ENCODE measurements at places on chromosomes 6 and 20.

DNA sequence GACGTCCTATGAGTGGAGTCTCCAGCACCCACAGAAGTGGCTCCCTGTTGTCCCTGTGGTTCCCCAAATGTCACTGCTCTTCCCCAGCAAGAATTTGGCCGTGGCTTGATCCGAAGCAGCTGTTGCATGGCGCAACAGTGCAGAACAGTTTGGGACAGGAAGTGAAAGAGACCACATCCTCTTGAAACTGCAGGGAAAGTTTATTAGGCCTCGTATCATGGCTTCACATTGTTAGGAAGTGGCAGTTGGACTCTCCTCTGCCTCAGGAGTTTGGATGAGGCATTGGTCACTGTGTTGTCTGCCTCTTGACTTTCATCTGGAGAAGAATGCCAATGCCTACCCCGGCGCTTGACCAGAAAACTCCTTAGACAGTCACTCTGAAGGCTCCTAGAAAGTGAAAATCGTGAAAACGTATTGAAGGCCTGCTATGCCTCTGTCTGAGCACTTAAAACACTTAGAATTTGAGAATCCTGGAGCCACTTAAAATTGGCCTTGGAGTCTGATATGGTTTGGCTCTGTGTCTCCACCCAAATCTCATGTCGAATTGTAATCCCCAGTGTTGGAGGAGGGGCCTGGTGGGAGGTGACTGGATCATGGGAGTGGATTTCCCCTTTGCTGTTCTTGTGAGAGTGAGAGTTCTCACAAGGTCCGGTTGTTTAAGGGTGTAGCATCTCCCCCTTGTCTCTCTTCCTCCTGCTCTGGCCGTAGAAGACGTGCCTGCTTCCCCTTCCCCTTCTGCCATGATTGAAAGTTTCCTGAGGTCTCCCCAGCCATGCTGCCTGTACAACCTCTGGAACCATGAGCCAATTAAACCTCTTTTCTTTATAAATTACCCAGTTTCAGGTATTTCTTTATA, 334.9 kb upstream of the JARID2 start:
- DNase-seq: no peak

- no peak for DNase-seq
Observed at GRCh38 chr6:45175272-45175671, 152.9 kb upstream of the RUNX2 start.

- DNase-seq: no peak
Observed at GRCh38 chr6:36908747-36909146, 23.0 kb downstream of the C6orf89 start.

DNA sequence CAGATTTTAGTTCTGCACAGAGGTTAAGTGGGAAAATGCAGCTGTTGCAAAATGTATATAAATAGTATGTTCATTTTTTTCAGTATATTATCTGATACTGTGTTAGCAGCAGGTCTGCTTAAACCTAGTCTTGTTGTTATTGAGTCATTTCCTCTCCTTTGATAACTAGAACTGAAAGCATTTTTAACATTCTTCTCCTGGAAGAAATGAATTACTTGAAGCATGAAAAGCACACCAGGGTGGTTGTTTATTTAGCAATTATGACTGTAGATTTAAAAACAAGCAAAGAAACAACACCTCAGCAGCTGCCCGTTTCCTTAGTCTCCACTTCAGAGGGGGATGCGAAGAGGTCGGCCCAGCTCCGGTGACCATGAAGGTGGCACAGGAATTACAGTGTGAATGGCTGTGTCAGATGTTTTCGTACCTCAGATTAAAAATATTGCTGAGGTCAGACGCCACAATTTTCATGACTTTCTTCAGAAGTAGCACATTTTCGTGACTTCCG, 53.5 kb downstream of the GOPC start:
- no peak for DNase-seq

DNA sequence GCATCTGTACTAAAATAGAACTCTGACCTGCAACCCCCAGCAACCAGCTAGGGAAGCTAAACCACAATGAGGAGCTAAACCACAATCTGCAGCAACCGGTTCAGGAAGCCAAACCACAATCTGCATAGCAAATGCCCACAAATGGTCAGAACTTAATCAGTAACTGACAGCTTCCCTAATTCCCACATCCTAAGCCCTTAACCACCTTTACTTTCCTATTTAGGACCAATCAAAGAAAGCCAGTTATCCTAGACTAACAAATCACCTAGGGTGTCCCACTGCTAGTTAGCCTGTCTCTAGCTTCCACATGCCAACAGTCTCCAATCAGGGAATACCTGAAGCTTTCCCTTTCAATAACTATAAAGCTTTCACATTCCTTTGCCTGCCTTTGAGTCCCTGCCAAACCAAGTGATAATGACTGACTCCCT, 424.6 kb upstream of the PTCHD4 start:
- DNase-seq: no peak

- no peak for DNase-seq
Observed at GRCh38 chr6:100554228-100554627, 89.5 kb upstream of the SIM1 start.

GRCh38 chr6:16157492-16157891, 28.6 kb downstream of the MYLIP start:
- DNase-seq: no peak

GRCh38 chr6:97049253-97050011, 124.9 kb downstream of the KLHL32 start:
- no peak for DNase-seq

DNA sequence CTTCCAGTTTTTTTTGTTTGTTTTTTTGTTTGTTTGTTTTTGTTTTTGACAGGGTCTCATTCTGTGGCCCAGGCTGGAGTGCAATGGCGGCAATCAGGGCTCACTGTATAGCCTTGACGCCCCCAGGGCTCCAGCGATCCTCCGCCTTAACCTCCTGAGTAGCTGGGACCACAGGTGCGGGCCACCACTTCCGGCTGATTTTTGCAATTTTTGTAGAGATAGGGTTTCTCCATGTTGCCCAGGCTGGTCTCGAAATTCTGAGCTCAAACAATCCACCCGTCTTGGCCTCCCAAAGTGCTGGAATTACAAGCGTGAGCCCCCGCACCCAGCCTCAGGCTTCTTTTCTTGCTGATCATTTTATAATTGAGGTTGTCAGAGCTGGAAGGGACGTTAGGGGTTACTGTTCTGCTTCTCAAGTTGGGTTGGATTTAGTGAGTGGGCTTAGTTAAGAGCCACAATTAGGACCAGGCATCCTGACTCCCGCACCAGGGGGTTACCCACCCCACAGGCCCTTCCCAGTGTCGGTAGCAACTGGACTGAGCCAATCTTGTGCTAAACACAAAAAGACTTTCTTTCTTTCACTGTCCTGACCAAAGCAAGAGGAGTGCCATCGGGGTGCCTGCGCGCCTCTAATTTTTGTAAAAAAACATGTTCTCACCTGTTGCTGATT, 13.1 kb upstream of the ZSCAN9 start:
- no peak for DNase-seq

DNA sequence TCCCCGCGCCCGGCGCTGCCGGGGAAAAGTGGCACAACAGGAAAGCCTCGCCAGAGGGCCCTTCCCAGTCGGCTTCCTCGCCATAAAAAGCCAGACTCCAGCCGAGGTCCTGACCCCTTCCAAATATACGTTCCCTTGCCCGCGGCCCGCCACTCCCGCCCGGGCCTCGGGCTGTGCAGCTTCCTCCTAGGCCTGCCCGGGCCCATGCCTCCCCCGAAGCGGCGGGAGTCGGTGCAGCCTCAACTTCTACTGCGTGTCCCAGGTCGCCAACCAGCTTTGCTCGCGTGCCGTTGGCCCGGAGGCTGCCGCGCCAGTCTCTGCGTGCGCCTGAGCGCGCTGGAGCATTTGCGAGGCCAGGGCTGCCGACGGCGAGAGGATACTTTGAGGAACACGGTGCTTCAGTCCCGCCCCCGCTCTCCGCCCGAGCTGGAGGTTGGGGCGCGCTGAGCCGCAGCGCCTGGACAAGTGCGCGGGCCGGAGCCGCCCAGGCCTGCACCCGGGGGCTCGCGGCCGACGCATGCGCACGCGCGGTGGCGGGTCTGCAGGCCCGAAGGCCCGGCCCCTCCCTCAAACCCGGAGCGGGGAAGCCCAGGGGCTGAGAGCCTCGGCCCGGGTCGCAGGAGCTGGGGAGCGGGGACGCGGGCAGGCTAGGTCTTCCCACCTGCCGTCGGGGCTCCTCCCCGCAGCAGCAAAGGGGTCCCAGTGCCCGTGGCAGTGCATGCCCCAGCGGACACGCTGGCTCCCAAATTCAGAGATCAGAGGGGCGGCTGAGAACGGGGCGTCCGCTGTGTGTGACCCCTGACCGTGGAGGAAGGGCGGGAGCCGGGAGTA, 10.2 kb downstream of the FOXC1 start:
- no peak for DNase-seq

DNA sequence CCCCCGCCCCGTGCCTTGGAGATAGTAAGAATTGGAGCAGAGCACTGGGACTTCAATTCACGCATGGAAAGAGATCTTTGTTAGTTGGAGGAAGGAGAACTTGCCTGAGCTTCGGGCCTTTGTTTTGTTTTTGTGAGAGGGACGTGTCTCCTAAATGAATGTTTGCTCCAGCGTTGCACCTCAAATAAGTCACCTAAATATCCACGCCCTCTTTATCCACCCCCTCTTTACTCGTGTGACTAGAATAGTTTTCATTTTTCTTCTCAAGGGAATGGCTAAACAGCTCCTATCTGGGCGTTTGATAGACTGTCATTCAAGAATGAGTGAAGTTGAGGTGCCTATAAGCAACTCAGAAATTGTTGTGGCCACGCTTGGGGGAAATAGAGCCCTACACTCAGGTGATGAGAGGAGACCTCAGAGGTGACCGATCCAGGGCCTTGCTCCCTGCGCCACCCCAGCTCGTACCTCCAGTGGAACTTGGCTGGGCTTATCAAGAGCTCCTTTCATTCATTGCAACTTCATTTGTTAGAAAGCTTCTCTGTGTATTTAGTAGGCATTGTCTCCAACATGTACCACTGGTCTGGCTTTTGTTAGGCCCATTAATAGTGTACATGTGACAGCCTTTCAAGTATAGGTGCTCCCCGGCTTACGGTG, 861 bp downstream of the PCMTD2 start:
- no peak for DNase-seq

- peak; percentile 72 for DNase-seq
Observed at GRCh38 chr6:99241905-99242534, 107.5 kb downstream of the FAXC start.

- no peak for DNase-seq
Observed at GRCh38 chr6:37172912-37173492, 3.0 kb downstream of the PIM1 start.

DNA sequence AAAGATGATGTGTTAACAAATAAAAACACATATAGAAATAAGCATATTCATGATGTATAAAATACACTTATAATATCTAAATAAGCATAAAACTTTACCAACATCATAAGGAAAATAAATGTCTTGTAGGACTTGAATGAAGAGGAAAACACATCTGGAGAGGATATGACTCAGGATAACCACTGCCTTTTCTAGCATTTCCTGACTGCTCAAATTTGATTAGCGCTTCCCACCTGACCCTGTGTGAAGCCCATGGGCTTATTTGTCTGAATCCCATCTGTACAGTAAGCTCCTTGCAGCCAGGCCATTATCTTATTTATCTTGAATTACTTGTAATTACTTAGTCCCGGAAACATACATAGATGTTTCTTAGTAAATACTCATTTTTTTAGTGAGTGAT, 608.6 kb downstream of the COL12A1 start:
- DNase-seq: no peak

DNA sequence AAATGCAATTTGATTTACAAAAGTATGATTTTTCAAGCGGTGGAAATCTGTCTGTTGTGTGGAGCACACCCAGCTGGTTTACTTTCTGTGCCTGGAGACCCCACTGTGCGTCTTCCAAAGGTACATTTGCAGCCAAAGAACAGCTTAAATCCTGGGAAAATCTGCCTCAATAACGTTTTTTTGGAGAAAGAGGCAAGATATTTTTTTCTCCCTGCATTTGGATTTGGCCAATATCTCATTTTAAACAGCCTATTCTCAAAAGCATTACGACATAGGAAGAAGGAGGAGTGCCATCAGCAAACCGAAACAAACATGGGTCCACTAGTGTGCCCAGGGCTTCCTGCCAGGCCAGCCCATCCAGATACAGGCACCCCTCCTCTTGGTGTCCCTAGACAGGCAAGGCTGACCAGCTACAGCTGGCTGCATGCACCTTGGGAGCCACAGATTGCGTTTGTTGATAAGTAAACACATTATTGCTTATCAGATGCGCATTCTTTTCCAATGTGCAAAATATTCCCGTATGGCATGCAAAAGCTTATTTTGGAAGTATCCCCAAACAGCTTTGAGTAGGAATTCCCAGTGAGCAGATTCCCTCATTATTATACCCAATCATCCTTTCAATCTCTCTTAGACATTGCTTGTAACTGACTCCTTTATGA, 184.5 kb upstream of the MARCKS start:
- DNase-seq: no peak

DNA sequence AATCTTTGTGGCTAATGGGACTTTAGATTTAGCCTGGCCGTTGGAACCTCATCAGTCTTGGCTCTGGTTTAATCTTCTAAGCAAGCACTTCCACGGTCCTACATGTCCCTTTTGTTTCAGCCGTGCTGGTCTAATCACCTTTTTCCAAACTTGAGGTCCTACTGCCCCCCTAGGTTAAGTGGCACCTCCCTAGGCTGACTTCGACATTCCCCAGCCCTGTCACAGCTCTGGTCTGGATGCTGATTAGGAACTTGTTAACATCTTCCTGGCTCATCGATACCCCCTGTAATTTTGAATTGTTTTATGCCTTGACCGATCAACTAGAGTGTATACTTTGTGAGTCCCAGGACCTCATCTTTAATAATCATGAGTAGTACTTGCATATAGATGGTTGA, 56.6 kb downstream of the OTOR start:
- DNase-seq: no peak

DNA sequence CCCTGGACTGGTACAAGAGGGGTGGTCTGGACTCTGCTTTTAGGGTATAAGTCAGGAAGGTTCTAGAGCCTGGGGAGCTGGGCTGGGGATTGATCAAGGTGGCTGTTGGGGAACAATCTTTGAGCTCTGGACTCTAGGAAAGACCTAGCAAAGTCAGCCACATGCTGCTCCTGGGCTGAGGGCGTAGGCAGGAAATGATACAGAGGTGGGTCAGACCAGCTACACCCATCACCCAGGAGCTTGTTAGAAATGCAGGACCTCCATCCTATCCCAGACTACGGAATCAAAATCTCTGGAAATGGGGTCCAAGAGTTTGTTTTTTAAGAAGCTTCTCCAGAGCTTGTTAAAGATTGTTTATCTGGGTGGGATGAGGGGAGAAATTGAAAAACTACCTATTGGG, 9.4 kb downstream of the ADTRP start:
- no peak for DNase-seq

GRCh38 chr6:92126088-92126487, 1293.3 kb downstream of the EPHA7 start:
- no peak for DNase-seq

Measured in T47D (cell line).